Suprapubic skin (tissue), 4 donors: ENCODE measurements at places on chromosomes 4 and X. TPM values are rescaled to one million over a fixed set of nuclear protein-coding genes. Genes with fewer than 3 reads are reported as not detected.

The AR gene
- 9.1 TPM for total RNA-seq

The RGN gene
- total RNA-seq = 0.29 TPM

The FREM3 gene
- not detected for total RNA-seq

The TCEAL5 gene
- total RNA-seq = not detected

The ITGB1BP2 gene
- total RNA-seq = 0.45 TPM

The MAOA gene
- total RNA-seq = 134 TPM

The SYP gene
- 1.3 TPM for total RNA-seq

The MAGEB1 gene
- not detected for total RNA-seq

The SPACA5 gene
- not detected for total RNA-seq

The DRP2 gene
- total RNA-seq = 0.05 TPM

DNA sequence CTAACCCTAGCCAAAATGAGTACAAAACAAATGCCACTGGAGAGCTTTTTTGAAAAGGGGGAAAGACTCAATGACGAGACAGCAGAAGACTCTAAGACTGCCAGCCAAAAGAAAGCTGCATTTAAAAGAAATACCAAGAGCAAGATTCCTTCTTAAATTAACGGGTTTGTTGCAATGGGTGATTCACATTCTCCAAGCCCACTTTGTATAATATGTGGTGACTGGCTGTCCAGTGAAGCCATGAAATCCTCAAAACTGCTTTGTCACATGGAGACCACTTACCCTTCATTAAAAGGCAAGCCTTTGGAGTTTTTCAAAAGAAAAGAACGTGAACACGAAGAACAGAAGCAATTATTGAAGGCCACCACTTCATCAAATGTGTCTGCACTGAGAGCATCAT lies 68.2 kb downstream of the MRPL1 start:
- no peaks in the 10 kb centered on the region for H3K27me3 ChIP-seq
- H3K4me1 ChIP-seq = peaks cover 16% of the 10 kb centered on the region
- no peak for DNase-seq

DNA sequence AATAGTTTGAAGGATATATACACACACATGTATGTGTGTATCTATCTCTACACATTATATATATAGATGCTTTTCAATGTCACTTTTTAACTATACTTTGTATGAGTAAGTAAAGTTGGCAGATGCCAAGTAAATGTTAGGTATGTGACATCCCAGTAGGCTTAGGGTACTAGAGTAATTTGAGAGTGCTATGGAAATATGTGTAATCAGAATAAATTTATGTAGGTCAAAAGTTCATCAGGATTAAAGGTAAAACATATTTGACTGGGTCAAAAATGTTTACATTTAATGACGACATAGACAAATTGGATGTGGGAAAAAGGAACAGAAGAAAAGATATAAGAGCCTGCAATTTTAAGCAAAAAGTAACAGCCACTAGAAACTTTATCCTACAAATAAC lies 588.8 kb downstream of the ANKRD50 start:
- no peaks in the 10 kb centered on the region for H3K4me1 ChIP-seq
- DNase-seq = no peak
- H3K36me3 ChIP-seq = no peaks in the 10 kb centered on the region

DNA sequence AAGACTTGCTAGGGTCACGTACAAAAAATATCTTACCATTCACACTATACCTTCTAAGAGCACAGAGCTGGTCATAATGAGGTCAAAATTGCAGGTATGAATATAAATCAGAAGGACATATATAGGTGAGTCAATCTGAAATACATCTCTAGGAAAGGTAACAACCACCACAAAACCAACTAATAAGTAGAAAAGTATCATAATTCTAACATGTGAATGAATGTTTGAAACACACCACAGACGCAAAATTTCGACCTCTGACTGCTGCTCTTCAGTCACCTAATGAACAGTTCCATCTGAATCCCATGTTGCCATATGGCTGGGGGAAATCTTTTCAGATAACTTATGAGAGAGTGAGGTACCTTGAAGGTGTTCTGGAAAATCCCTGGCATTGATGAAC lies 22.1 kb downstream of the STAP1 start:
- H3K27me3 ChIP-seq = no peaks in the 10 kb centered on the region
- no peaks in the 10 kb centered on the region for H3K36me3 ChIP-seq
- no peak overlapping the region for H3K4me3 ChIP-seq
- H3K4me1 ChIP-seq = no peaks in the 10 kb centered on the region
- DNase-seq = no peak

DNA sequence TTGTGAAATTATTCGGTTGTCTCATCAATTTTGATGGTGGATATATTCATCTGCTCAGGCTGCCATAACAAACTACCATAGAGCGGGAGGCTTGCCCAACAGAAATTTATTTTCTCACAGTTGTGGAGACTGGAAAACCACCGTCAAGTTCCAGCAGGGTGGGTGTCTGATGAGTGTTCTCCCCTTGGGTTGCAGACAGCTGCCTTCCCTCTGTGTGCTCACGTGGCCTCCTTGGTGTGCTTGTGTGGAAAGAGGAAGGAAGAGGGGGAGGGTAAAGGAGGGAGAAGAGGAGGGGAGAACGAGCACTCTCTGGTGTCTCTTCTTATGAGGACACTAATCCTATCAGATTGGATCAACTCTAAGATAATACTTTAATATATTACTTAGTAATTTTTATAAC lies 123.8 kb upstream of the TEX13D start:
- no peaks in the 10 kb centered on the region for H3K27me3 ChIP-seq
- H3K4me1 ChIP-seq = no peaks in the 10 kb centered on the region
- H3K4me3 ChIP-seq = no peak overlapping the region
- H3K27ac ChIP-seq = no peak overlapping the region

GRCh38 chr4:184000457-184001396 lies 95.6 kb downstream of the STOX2 start:
- no peaks in the 10 kb centered on the region for H3K36me3 ChIP-seq
- H3K27ac ChIP-seq = no peak overlapping the region
- H3K4me1 ChIP-seq = no peaks in the 10 kb centered on the region

DNA sequence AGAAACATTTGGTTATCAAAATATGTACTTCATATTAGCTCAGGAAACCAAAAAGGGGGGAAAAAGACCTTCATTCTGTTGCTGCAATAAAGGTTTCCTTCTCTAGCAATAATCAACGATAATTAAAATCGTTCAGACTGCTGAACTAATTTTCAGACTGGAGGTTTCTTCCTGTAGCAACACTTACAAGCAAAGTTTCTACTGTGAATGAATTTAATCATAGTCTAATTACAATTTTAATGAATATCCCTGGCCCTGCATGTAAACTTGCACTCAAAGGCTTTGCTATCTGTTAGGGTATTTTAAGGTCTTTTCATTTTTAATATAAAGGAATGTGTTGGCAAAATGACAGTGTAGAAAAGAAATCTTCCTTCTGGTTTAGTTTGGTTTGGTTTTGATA lies 265.2 kb downstream of the QDPR start:
- H3K4me3 ChIP-seq = no peak overlapping the region
- no peak for DNase-seq
- no peak overlapping the region for H3K27ac ChIP-seq

GRCh38 chr4:123244137-123244536 lies 152.5 kb upstream of the SPRY1 start:
- no peaks in the 10 kb centered on the region for H3K27me3 ChIP-seq
- peak; percentile 67 for DNase-seq
- H3K4me3 ChIP-seq = no peak overlapping the region
- H3K4me1 ChIP-seq = peaks cover 46% of the 10 kb centered on the region
- H3K36me3 ChIP-seq = no peaks in the 10 kb centered on the region

DNA sequence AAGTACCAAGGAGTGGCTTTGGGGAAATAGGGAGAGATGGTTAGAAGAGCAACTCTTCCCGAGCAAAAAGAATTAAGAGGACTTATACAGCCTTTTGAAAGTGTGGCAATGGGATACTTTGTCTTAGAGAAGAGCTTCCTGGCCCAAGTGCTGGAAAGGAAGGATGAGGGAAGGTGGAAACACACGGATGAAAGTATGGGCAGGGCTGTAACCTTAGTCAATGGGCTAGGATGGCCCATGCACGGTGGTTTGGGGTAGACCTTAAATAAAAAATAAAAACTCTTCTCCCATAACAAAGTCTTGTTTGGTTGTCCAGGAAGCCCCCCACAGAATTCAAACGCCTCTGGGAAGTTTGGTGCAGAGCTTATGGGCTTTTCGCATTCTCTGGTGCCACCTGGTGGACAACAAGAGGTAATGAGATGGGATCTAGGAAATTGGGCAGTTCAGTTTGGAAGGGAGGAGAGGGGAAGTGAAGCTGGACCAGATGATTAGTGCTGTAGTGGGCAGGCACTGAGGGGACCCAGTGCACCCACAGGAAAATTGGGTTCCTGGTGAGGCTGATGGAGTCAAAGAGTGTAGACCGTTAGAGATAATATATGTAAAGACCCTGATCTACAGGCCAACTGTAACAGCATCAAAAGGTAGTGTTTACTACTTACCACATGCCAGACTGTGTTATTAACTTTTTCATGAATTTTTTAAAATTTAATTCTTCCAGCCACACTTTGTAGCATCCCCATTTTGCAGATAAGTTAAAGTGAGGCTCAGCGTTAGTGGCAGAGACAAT lies 13.8 kb upstream of the ENOX2 start:
- H3K4me3 ChIP-seq = no peak overlapping the region
- no peaks in the 10 kb centered on the region for H3K4me1 ChIP-seq
- H3K27me3 ChIP-seq = no peaks in the 10 kb centered on the region
- DNase-seq = no peak
- no peaks in the 10 kb centered on the region for H3K36me3 ChIP-seq

DNA sequence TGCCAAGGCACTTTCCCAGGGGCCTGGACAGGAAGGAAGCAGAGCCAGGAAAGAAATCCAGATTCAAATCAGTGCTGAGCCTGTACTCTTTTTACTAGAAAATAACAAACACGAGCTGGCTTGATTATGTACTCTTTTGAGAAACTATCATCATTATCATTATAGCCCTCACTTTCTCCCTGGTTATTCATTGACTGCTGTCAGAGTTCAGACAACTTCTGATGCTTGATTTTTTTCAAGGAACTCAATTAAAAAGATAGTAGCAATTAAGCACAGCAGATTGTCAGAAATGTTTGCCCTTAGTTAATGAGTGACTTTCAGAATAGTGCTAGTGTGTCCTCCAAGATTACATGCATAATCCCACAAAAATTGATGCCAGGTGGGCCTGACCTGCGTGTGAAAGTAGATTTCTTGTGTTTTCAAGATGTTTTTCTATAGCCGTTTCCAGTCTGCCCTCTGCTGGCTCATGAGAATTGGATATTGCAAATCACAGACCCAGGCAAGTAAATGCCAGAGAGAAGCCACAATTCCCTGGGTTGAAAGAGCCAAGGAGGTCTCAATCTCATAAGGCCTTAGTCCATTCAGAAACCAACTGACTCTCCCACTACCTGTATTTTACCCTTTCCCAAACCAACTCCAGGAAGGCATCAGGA lies 14.3 kb upstream of the PNPLA4 start:
- no peak overlapping the region for H3K4me3 ChIP-seq
- no peak overlapping the region for H3K27ac ChIP-seq
- no peaks in the 10 kb centered on the region for H3K36me3 ChIP-seq
- no peaks in the 10 kb centered on the region for H3K27me3 ChIP-seq

GRCh38 chr4:1981251-1982058 lies 27.3 kb downstream of the NELFA start:
- peak; percentile 65 for DNase-seq
- no peaks in the 10 kb centered on the region for H3K27me3 ChIP-seq
- H3K4me1 ChIP-seq = no peaks in the 10 kb centered on the region
- no peak overlapping the region for H3K4me3 ChIP-seq
- peaks cover 94% of the 10 kb centered on the region for H3K36me3 ChIP-seq

DNA sequence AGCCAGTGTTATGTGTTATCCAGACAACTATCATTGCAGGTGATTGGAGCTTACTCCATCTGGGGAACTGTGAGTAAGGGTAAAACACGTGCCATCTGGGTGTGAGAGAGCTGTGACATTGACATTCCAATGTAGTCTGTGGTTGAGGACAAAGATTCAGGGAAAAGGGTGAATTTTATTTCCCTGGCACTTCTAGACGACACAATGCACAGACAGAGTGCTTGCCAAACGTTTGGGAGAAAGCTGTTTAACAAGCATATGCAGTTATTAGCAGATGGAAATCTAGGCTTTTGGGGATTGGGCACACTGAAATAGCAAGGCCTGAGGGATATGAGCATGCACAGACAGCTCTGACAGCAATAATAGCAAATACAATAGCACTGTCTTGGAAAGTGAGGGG lies 21.3 kb upstream of the CTSO start:
- no peaks in the 10 kb centered on the region for H3K27me3 ChIP-seq
- H3K4me3 ChIP-seq = no peak overlapping the region
- peaks cover 9% of the 10 kb centered on the region for H3K4me1 ChIP-seq
- no peak overlapping the region for H3K27ac ChIP-seq
- no peak for DNase-seq
- no peaks in the 10 kb centered on the region for H3K36me3 ChIP-seq

DNA sequence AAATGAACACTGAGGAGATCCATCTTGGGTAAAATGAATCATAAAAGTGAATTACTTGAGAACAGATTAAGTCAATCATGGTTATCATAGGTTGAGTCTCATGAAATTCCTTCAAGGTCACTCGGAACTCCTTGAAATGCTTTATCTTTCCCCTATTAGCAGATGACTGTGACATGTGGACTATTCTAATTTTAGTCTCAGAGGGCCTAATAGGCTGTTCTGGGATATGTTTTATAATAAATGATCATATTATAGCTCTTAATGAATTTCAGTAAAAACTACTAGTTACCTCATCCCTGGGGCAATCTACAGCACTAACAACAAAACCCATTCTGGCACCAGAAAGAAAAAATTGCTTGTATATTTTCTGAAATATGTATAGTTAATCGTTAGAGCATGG lies 44.7 kb downstream of the SPATA4 start:
- DNase-seq = no peak
- H3K27ac ChIP-seq = no peak overlapping the region
- no peaks in the 10 kb centered on the region for H3K36me3 ChIP-seq
- no peaks in the 10 kb centered on the region for H3K27me3 ChIP-seq
- no peak overlapping the region for H3K4me3 ChIP-seq

DNA sequence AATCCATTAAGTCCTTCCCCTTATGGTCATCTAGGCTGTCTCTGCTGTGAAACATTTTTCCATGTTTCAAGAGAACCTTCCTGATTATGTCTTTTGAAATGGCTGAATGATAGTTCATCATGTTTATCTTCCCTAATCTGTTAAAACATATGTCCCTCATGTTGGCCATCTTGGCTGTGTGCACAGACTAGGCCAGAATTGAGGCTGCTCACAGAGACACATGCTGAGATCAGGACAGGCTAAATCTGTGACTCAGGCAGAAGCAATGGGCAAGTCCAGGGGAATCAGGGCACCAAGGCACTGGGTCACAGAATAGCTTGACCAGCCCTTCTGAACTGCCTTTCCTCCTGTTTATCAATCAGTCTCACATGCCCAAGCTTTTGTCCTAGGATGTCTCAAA lies 78.3 kb downstream of the FHDC1 start:
- H3K4me3 ChIP-seq = no peak overlapping the region
- DNase-seq = no peak
- H3K4me1 ChIP-seq = no peaks in the 10 kb centered on the region
- no peak overlapping the region for H3K27ac ChIP-seq
- no peaks in the 10 kb centered on the region for H3K36me3 ChIP-seq
- H3K27me3 ChIP-seq = no peaks in the 10 kb centered on the region
